ENCODE measurements at places on chromosomes 2 and 18.

- DNase-seq: no peak
Observed at GRCh38 chr18:6018671-6019070, 123.3 kb upstream of the TMEM200C start.

DNA sequence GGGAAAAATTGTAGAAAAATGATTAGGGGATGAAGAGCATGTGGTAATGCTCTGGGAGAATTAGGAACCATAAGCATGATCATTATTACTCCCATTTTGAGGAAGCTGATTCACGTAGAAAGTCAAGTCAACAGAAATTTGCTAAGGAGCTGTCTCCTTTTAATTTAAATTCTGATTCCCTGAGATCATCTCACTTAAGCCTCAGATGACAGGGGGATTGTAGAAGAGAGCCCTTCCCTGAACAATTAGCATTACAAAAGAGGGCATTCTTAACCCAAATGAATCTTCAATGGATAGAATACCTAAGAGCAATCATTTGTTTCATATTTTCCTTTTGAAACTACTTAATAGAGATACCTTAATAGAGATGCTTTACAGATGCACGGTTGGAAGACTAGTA lies 267.9 kb downstream of the NYAP2 start:
- no peak for DNase-seq

DNA sequence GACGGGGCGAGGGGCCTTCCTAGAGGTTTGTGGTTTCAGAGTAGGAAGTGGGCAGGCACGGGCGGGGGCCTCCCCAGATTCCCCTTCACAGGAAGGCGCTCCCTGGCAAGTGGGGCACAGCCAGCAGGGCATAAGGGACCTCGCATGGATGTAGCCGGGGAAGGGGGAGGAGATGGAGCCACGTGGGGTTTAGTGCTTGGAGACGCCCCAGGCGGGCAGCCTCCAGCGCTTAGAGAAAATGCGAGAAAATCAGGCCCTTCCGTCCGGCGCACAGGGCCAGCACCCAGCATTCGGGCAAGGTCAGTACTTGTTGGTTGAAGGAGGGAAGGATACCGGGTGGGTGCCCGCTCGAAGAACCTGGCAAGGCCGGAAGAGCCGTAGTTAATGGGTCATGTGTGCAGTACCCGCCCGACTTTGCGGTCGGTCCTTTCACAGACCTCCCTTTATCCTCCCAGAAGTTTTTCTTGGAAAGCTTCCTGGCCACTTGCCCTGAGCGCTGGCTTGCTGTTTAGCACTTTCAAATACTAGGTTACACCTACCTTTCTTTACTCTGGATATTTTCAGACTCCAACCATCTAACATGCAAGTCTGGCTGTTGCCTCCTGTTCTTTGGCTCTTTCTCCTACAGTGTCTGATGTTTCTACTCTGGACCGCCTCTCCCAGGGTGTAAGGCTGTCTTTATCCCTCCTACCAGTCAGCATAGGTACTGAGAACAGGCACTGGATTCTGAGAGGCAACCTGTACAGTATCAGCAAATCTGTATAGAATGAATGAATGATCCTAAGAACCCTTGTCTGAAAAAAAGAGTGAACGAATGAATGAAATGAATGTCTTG lies 78.1 kb downstream of the CIB4 start:
- no peak for DNase-seq

- no peak for DNase-seq
Observed at GRCh38 chr2:48183991-48184390, 277.7 kb upstream of the FBXO11 start.

DNA sequence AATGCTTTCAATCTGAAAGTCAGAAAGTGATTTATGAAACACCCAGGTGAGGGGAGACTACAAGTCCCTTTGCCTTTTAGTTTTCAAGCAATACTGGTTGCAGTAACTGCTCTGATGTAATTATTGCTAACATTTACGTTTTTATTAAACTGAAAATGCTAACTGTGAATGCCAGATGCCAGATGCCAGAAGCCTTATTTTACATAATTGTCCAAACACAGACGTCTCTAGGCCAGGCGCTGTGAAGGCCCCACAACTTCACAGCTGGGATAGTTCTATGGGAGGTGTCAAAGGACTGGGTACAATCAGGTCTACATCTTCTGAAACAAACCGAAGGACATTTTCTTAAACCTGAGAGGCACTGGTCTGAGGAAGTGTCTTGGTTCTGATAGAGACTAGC lies 27.5 kb upstream of the MSGN1 start:
- DNase-seq: no peak

DNA sequence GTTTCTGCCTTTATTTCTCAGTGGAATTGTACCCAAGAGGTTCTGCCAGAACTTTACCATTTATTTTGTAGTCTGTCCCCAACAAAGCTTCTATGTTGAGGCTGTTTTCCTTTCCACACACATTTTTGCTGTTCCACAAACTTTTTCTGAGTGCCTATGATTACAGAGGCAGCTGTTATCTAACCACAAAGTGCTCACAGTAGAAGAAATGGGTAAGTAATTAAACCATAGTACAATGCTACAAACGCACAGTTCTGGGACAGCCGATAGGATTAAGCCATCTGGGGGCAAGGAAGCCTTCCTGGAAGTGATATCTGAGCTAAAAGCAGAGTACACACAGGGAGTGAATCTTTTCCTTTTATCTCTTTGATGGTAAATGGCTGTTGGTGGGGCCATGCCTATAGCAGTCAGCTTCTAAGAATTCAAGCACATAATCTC lies 3.9 kb upstream of the MGAT4A start:
- DNase-seq: no peak

GRCh38 chr18:2967357-2967756 lies 45.6 kb downstream of the LPIN2 start:
- DNase-seq: no peak

DNA sequence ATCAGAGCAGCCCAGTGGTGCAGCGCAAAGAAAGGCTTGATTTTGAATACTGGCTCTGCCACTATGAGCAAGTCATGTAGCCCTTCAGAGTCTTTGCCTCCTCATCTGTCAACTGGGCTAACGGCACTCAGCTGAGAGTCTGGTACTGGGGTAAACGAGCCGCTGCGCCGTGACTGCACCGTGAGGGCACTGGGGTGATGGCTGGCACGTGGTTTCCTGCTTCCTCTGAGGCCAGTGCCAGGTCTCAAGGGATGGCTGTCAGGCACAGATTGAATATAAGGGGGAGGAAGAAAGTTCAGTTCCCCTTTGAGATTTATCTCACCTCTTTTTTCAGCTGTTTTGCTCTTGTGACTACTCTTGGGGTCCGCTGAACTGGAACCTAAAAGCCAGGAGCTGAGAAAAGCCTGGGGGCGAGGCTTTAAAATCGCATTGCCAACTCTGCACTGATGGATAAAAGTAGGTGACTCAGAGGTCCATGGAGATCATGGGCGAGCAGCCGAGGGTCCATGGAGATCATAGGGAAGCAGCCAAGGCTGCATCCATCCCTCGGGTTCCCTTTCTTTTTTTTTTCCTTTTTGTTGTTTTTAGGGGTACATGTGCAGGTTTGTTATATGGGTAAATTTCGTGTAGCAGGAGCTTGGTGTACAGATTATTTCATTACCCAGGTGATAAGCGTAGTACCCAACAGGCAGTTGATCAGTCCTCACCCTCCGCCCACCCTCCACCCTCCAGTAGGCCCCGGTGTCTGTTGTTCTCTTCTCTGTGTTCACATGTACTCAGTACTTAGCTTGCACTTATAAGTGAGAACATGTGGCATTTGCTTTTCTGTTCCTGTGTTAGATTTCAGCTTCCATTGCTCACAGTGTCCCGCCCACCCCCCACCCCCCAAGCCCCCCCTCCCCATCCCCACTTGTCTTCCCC lies 114.3 kb downstream of the SPP2 start:
- peak; percentile 55 for DNase-seq

DNA sequence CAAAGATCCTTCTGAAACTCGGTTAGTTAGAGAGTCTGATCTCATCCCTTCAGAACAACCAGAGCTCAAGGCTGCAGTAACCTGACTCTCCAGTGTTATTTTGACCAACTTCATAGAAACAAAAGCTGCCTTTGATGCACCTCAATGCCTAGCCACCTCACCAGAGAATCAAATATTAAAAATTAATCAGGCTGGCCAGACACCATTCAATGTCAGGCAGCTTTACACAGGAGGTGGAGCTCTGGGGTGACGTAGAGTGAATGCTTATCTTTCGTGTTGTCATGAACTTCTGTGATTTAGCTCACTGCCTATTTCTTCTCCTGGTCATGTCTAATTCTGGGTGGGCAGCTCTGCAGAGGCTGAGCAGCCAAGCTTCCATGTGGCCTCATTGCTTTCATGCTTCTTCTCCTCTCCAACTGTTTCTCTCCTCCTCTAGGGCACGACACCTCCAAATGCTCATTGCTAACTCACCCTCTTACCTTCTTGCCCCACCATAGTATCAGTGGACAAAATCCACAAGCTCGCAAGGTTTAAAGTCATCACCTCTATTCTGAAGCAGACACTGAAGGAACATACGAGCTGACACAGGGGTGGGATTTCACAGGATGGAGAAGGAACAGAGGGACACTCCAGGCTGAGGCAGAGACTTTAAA lies 39.4 kb downstream of the AAK1 start:
- DNase-seq: no peak

- DNase-seq: no peak
Observed at GRCh38 chr2:214591366-214591765, 180.5 kb downstream of the VWC2L start.

- DNase-seq: no peak
Observed at GRCh38 chr2:73707058-73707457, 30.1 kb downstream of the TPRKB start.

DNA sequence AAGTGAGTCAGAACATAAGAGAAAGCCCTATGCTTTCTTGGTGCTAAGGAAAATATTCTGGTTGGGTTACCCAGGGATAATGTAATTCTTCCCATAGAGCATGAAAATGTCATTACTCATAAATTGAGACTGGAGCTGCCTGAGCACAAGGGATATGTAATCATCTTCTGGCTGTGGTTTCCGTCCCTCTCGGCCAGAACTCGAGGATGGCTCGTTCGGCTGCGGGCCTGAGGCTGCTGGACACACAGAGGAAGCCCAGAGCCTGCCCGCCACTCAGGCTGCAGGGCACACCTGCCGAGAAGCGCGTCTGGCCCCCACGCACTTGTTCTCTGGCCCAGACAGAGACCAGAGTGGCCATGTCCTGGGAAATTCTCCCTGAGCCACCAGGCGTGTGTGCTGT lies 104.9 kb downstream of the ASAP2 start:
- DNase-seq: no peak

GRCh38 chr2:127913808-127914457 lies 28.2 kb upstream of the AMMECR1L start:
- DNase-seq: no peak

DNA sequence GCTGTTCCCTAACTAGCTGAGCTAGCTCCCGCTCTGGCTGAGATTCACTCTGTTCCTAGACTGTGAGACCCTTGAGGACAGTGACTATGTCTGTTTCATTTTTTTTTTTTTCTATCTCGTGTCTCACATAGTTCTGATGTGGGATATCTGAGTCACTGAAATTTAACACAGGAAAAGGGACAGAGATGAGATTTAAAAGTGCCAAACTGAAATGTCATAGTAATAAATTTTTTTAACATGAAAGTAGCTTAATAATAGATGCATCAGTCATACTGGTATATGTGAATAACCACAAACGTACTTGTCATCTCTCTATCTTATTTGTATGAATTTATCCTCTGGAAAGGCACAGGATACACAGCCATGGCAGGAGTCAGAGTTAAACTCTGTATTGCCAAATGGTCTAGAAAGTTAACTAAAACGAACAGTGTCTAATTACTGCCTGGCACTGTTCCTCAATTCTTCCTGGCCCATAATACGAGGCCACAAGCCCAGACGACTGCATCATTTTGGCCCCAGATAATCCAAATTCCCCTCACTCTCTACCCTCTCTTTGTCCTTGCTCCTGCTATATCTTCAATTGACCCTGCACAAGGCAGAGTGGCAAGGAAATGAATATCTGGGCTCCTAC lies 87.5 kb downstream of the SATB2 start:
- no peak for DNase-seq

DNA sequence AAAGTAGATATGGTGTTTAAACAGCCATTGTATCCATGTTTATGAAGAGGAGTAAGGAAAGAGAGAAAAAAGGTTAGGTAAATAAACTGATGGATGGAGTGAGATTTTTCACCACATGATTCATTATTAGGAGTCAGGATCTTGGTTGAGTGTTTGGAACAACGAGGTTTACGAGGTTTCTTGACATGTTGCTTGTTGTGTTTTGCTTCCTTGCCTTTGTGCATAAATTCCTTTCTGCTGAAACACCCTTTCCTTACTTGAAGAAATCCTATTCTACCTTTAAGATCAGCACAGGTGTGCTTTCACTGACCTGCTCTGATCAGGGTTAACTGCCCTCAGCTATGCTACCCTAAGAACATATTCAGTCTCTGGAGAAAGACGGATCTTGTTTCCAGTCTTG lies 66.6 kb downstream of the EFEMP1 start:
- no peak for DNase-seq

DNA sequence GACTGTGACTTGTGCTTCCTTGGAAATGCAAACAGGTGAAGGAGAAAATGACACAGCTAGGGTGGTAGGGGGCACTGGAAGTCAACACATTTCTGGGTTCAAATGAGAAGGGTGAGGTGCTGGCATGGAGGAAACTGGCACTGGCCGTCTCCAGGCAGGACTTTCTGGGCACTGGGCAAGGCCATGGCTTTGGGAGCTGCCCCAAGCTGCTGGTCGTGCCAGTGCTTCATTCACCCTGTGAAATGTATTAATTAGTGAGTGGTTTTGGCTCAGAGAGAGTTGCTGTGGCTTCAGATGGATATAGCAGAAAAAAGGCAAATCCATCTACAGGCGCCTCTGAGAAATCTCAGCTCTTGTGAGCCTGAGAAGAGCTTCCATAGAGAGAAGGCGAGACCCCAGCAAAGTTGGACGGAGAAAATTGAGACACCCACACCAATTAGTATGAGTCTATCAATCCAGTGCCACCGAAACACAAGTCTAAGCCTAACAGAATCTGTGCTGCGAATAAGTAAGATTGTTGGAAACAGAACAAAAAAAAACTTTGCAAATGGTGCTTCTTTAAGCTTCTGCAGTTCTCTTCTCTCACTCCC lies 202.1 kb upstream of the TNP1 start:
- DNase-seq: no peak

Data from CD4-positive, alpha-beta T cell treated with Interleukin-4 for 4 hours (primary cell).